ENCODE measurements at places on chromosomes 5 and 9. TPM values are rescaled to one million over a fixed set of nuclear protein-coding genes. Genes with fewer than 3 reads are reported as not detected.
A peak's percentile ranks its signal among the peaks of the same experiment; 100 is the strongest.

- H3K4me1 ChIP-seq: no peaks in the 10 kb centered on the region
- H3K27me3 ChIP-seq: no peaks in the 10 kb centered on the region
- H3K4me3 ChIP-seq: no peak overlapping the region
- H3K36me3 ChIP-seq: no peaks in the 10 kb centered on the region
Measured at GRCh38 chr5:83914662-83915418, 194.2 kb upstream of the HAPLN1 start.

DNA sequence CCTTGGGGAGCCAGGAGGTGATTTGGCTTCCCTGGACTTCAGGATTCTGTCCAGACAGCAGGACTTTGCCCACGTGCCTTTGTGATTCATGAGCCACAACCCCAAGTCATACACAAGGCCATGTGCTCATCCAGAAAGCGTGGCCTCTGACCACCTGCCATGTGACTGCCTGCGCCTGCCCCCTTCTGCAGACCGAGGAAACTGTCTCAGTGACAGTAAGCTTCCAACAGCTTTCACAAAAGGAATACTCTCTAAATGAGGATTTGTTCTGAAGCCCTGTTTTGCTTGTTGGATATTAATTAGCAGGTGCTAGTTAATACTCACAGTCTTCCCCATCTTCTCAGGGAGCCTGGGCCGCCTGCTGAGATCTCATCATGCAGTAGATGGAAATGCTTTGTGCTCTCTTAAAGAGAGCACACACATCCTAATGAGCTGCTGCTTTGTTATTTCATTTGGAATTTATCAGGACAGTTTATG, 36.9 kb upstream of the ANGPTL2 start:
- DNase-seq: peak; percentile 63
- H3K4me3 ChIP-seq: no peak overlapping the region
- H3K36me3 ChIP-seq: no peaks in the 10 kb centered on the region
- H3K4me1 ChIP-seq: peaks cover 22% of the 10 kb centered on the region

DNA sequence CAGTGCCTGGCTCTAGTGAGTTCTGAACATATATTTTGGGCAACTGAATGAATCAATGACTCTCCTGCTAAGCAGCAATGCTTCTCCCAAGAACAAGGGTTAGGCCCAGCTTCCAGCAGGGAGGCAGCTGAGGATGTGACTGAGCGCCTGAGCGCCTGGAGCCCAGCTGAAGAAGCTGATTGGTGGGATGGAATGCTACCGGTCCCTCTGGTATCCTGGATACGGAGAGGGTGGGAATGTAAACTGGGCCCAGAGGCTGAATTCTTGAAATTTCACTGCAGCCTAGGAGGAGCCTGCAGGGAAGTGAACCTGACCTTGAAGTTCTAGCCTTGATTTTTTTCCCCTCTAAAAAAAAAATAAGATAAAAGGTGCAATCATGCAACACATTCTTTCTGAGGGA, 43.2 kb downstream of the WWC1 start:
- no peak overlapping the region for H3K4me3 ChIP-seq
- H3K27ac ChIP-seq: no peak overlapping the region
- H3K4me1 ChIP-seq: no peaks in the 10 kb centered on the region
- H3K36me3 ChIP-seq: no peaks in the 10 kb centered on the region
- no peaks in the 10 kb centered on the region for H3K27me3 ChIP-seq

GRCh38 chr5:135341696-135342550, 57.1 kb downstream of the MACROH2A1 start:
- no peak for DNase-seq
- no peak overlapping the region for H3K4me3 ChIP-seq
- no peak overlapping the region for H3K27ac ChIP-seq
- H3K4me1 ChIP-seq: peaks cover 3% of the 10 kb centered on the region
- H3K36me3 ChIP-seq: peaks cover 92% of the 10 kb centered on the region
- H3K27me3 ChIP-seq: no peaks in the 10 kb centered on the region

Gene PALM2AKAP2
- 38.7 TPM for total RNA-seq

Data from heart left ventricle (tissue), 16 donors.